Chondrocyte (in vitro differentiated cells): ENCODE measurements at places on chromosomes 2 and 18. TPM values are rescaled to one million over a fixed set of nuclear protein-coding genes. Genes with fewer than 3 reads are reported as not detected.

DNA sequence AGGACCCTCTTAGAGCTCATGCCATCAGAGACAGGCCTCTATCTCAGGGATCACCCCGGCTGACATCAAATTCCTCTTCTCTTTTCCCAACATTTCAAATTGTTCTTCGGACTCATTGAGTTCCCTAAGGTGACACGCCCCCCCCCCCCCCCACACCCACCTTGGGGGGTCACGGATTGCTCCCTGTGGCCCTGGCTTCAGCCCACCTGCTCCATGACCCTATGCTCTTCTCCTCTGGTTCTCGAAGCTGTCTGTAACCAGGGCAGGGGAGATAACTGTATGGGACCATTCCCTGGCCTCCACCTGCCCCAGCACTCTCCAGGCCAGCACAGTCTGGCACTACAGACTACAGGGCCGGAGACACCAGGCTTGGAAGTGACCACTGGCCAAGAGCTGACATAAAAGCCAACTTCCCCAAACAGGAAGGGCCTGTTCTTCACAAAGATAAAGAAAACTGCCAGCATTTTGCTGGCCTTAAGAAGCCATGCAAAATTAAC is 7.1 kb downstream of the MTERF4 start:
- H3K4me3 ChIP-seq = no peak overlapping the region
- peaks cover 15% of the 10 kb centered on the region for H3K4me1 ChIP-seq
- peaks cover 33% of the 10 kb centered on the region for H3K36me3 ChIP-seq
- no peak for DNase-seq
- H3K27ac ChIP-seq = no peak overlapping the region
- no peaks in the 10 kb centered on the region for H3K27me3 ChIP-seq

GRCh38 chr18:58781627-58782194 is 83.0 kb upstream of the ZNF532 start:
- H3K27me3 ChIP-seq = no peaks in the 10 kb centered on the region
- no peak for DNase-seq
- H3K36me3 ChIP-seq = peaks cover 1% of the 10 kb centered on the region
- no peak overlapping the region for H3K4me3 ChIP-seq
- peak overlapping the region; percentile 76 for H3K27ac ChIP-seq
- H3K4me1 ChIP-seq = peaks cover 37% of the 10 kb centered on the region

DNA sequence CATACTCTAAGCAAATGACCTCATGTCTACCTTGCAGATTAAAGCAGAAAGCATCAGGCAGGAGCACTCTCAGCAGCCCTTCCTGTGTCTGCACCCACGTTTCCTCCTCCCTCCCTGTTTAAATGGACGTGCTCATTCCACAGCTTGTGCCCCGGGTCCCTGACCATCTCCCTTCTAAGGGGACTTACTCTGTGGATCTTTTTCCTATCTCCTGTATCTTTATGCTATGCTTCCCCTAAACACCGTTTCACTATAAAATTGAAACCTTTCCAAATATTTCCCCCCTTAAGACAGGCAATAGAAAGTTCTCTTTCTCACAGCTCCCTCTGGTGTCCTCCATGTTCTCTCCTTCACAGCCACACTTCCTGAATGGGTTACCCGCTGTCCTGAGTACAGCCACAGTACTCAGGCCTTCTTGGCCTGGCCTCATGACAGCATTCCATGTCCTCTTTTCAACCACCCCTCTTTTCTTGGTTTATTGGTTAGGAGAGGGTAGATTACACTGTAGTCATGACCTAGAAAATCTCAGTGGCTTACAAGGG is 41.1 kb downstream of the TMEM185B start:
- no peak overlapping the region for H3K4me3 ChIP-seq
- no peaks in the 10 kb centered on the region for H3K4me1 ChIP-seq
- peaks cover 8% of the 10 kb centered on the region for H3K36me3 ChIP-seq
- no peak for DNase-seq

DNA sequence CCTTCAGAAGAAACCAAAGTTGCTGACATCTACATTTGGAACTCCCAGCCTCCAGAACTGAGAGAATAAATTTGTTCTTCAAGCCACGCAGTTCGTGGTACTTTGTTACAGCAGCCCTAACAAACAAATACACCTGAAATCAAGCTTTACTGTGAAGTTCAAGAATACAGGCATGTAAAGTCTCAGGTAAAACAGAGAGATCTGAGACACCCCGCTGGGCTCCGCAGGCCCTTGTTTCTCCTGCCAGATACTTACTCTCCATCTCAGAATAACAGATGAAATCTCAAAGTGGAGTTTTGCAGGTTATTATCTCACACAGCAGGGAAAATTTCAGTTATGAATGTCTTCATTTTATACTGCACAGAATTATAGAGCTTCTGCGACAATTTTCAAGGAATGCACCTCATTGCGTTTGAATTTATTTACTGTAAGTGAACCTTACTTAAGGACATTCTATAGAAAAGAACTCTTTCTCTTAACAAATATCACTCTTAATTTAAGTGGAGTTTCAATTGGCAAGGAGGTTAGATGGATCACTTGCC is 492.4 kb upstream of the LRATD1 start:
- H3K4me1 ChIP-seq = no peaks in the 10 kb centered on the region
- DNase-seq = no peak
- no peaks in the 10 kb centered on the region for H3K36me3 ChIP-seq
- peaks cover 2% of the 10 kb centered on the region for H3K27me3 ChIP-seq

DNA sequence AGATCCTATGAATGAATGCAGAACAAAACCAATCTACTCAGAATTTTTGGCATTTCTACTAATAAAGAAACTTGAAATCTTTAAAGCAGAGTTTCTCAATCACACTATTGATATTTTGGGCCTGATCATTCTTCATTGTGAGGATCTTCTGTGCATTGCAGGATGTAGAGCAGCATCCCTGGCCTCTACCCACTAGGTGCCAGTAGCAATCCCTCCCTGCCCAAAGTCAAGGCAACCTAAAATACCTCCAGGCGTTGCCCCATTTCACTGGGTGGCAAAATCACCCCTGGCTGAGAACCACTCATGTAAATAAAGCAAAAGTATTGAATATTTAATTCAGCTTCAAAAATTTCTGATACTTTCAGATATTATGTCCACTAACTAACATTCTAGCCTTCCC is 213.0 kb downstream of the SP3 start:
- H3K27ac ChIP-seq = no peak overlapping the region
- no peaks in the 10 kb centered on the region for H3K27me3 ChIP-seq
- no peak overlapping the region for H3K4me3 ChIP-seq
- H3K36me3 ChIP-seq = no peaks in the 10 kb centered on the region
- DNase-seq = no peak

GRCh38 chr2:240655931-240656886 is 26.5 kb downstream of the AQP12B start:
- no peaks in the 10 kb centered on the region for H3K36me3 ChIP-seq
- no peak overlapping the region for H3K4me3 ChIP-seq
- H3K27me3 ChIP-seq = peaks cover 65% of the 10 kb centered on the region
- DNase-seq = no peak

GRCh38 chr2:147538088-147538487 is 306.7 kb upstream of the ACVR2A start:
- no peak overlapping the region for H3K27ac ChIP-seq
- no peak overlapping the region for H3K4me3 ChIP-seq
- DNase-seq = no peak
- no peaks in the 10 kb centered on the region for H3K27me3 ChIP-seq
- peaks cover 18% of the 10 kb centered on the region for H3K4me1 ChIP-seq

DNA sequence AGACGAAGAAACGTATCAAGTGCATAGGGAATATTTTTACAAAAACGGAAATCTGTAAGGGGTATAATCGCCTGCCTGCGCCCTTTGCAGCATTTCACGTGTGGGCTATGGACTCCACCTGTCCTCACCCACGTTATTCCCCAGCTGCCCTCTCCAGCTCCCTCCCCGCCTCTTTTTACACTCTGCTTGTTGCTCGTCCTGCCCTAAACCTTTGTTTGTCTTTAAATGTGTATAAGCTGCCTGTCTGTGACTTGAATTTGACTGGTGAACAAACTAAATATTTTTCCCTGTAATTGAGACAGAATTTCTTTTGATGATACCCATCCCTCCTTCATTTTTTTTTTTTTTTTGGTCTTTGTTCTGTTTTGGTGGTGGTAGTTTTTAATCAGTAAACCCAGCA is 169.4 kb upstream of the SIX3 start:
- H3K27me3 ChIP-seq = peaks cover 21% of the 10 kb centered on the region
- H3K27ac ChIP-seq = no peak overlapping the region
- H3K4me3 ChIP-seq = no peak overlapping the region
- peaks cover 16% of the 10 kb centered on the region for H3K4me1 ChIP-seq

The OSR1 gene
- total RNA-seq = 14.1 to 34.5 TPM (median 32.3 TPM) in 3 replicates

The ABCG8 gene
- not detected in 3 replicates for total RNA-seq

The SLC4A5 gene
- 0.65 to 2.2 TPM (median 1.2 TPM) in 3 replicates for total RNA-seq

The NOSTRIN gene
- 0.27 TPM in 1 of 3 replicates, not detected in the others for total RNA-seq

The ELOA2 gene
- not detected in 3 replicates for total RNA-seq

The ELAC1 gene
- total RNA-seq = 6.4 to 9.2 TPM (median 8.4 TPM) in 3 replicates

The NXPH2 gene
- total RNA-seq = not detected in 3 replicates
